ENCODE measurements at places on chromosomes 3 and 15. TPM values are rescaled to one million over a fixed set of nuclear protein-coding genes. Genes with fewer than 3 reads are reported as not detected.

RLBP1 gene
- not detected for total RNA-seq

ATP13A5 gene
- total RNA-seq, result not detected

CA12 gene
- 8.1 TPM for total RNA-seq

TGM4 gene
- total RNA-seq, result not detected

GMNC gene
- 0.97 TPM for total RNA-seq

ITGA11 gene
- total RNA-seq, result 159 TPM

CX3CR1 gene
- not detected for total RNA-seq

SLC9A9 gene
- total RNA-seq, result 2.9 TPM

DZIP1L gene
- total RNA-seq, result 51.5 TPM

TMEM62 gene
- total RNA-seq, result 18.4 TPM

CELF6 gene
- total RNA-seq, result not detected

CCDC33 gene
- 0.86 TPM for total RNA-seq

TAGLN3 gene
- not detected for total RNA-seq

ADGRG7 gene
- total RNA-seq, result not detected

GALNT15 gene
- total RNA-seq, result 8.4 TPM

RBPMS2 gene
- not detected for total RNA-seq

CLDN16 gene
- 0.43 TPM for total RNA-seq

All from fibroblast of villous mesenchyme (primary cell).